ENCODE measurements at places on chromosomes 5 and 9.
A peak's percentile ranks its signal among the peaks of the same experiment; 100 is the strongest.

- no peak for DNase-seq
Measured at GRCh38 chr5:176133877-176134276, 104.3 kb upstream of the SIMC1 start.

DNA sequence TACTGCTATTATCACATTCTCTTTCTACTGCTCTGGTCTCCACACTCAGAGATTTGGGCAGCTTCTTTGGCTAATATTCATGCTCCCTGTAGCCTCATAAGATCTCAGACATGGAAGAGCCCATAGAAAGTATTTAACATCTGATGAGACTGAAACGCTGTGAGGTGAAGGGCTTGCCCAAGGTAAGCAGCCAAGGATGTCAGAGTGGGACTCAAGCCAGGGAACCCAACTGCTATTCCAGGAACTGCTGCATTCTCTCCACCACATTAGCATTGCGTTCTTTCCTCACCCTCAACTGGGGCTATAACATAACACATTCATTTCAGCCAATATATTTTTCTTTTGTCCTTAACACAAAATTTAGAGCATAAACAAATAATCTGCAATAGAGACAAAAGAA lies 3.8 kb downstream of the ADRB2 start:
- no peak for DNase-seq

DNA sequence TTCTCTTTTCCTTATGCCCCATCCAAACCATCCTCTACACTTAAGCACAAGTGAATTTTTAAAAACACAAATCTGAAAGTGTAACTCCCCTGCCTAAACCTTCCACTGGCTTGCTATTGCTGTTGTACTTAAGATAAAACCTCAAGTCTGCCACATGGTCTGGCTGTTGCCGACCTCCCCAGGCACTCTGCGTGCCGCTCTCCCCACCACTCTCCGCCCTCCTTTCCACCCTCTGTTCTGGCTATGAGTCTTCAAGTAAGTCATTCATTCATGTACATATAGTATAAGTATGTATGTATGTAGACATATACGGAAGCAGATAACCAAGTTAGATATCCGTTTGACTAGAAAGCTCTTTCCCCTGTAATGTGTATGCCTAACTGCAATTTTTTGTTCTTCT lies 94.7 kb upstream of the ANKRD55 start:
- peak; percentile 76 for DNase-seq

GRCh38 chr9:88927510-88927909 lies 63.8 kb upstream of the S1PR3 start:
- DNase-seq, result no peak

- no peak for DNase-seq
Measured at GRCh38 chr5:52560366-52560765, 227.3 kb upstream of the ITGA1 start.

DNA sequence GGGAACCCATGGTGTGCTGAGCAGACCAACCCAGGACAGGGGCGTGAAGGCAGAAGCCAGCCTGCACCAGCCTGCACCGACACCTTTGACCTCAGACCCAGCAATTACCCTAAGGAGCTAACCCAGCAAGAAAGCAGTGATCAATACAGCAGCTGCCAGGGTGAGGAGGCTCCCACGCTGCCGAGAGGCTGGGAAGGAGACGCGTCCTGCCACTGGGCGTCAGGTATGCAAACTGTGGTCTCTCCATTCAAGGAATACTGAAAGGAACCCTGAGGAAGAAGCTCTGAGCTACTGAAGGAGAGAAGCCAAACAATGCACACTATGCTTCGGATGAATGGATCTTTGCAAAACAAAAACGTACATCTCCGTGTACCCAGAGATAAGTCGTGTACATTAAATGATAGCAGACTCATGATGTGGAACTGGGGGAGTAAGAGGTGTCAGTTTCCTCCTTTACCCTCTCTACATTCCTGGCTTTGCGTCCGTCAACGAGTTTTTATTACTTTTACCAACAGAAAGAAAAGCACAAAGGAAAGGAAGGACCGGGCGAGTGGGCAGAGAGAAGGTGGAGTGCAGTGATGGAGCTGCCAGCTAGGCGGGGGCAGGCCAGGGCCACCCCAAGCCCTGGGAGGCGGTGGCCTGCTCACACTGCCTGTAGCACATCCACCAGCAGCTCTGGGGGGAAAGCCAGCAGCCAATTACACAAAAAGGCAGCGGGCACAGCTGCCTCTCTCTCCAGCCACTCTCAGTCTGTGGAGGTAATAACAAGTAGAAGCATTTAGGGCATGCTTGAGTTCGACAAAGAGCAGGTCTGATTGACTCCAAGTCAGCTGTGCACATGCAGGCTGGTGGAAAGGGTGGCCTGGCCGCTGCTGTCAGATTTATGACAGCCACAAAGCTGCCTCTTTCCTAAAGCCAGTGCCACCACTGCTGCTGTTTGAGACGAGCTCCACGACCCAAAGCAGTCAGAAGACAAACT lies 29.3 kb downstream of the RASGEF1C start:
- no peak for DNase-seq

GRCh38 chr9:105064248-105065097 lies 136.5 kb upstream of the ABCA1 start:
- no peak for DNase-seq

DNA sequence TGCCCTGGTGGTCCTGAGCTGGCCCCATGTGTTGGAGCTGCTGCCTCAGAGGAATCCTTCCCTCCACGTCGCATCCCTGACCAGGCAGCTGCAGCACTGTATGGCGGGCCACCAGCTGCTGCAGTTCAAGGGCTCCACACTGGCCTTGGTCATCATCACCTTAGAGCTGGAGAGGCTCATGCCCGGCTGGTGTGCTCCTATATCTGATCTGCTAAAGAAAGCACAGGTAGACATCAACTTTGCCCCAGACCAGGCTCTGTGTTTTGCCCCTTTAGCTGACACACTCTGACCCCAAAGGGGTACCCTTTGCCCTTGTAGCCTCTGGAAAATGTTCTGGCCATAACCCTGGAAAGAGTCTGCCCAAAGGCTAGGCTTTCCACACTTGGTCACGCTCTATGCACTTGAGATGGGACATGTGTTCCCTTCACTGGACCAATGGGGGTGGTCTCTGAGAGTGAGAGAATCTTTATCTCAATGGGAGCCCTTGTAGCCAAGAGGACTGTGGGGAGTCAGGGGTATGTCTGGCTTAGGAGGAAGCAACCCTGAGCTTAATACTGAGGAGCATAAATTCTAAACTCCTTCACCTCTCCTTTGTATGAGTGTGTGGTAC lies 4.8 kb downstream of the CCNI2 start:
- DNase-seq, result peak; percentile 56

DNA sequence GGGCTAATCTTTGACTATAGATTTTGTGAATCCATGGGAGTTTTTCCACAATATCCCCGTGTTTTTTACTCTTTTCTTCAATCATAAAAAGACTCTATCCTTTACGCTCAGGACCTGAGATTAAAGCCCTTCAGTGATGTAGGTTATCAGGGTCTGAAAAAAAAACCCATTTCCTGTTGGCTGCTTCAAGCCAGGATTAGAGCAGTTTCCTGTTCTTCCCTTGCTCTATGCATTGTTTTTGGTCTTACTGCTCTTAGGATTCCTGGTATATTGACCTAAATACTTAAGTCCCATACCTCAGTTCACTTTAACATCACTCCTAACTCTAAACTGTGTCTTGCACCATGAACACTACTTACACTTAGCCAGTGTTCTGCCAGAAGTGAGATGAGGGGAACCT lies 319.3 kb upstream of the CHD1 start:
- DNase-seq, result no peak

DNA sequence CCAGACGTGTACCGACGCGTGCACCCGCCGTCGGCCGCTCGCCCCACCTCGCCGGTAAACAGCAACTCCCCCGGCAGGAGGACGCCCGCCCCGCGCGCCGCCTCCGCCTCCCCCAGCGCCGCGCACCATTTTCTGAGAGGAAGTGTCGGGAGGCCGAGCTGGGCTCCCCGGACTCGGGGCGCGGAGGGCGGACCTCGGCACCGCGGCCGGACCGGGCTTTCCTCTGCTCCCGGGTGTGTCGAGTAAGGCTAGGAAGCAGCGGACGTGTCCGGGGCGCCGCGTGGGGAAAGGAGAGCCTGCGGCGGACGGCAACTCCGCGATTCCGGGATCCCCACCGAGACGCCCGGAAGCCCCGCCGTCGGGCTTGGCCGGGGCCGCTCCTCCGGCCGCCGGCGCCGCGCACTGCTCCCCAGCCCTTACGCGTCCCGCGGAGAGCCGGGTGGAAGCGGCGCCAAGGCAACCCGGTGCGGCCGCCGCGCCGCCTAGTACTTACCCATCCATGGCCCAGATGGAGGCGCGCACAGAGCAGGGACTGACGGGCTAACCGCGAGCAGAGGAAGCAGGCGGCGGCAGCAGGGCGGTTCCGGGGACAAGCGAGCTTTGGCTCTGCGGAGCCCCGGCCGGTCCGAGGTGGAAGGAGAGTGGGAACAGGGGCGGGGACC lies at the start of gene PTBP3:
Gene PTBP3, minus strand, starts transcription at position 643 of the 662 bp plus-strand sequence. CDS start 35,754 bp downstream, outside the sequence.
- DNase-seq, result peak; percentile 90

- DNase-seq, result no peak
Measured at GRCh38 chr9:129394886-129395279, 216.8 kb upstream of the IER5L start.

GRCh38 chr9:127814619-127815511 lies 12.2 kb downstream of the FPGS start:
- DNase-seq, result no peak

- DNase-seq, result no peak
Measured at GRCh38 chr5:153267506-153267905, 223.0 kb upstream of the GRIA1 start.

DNA sequence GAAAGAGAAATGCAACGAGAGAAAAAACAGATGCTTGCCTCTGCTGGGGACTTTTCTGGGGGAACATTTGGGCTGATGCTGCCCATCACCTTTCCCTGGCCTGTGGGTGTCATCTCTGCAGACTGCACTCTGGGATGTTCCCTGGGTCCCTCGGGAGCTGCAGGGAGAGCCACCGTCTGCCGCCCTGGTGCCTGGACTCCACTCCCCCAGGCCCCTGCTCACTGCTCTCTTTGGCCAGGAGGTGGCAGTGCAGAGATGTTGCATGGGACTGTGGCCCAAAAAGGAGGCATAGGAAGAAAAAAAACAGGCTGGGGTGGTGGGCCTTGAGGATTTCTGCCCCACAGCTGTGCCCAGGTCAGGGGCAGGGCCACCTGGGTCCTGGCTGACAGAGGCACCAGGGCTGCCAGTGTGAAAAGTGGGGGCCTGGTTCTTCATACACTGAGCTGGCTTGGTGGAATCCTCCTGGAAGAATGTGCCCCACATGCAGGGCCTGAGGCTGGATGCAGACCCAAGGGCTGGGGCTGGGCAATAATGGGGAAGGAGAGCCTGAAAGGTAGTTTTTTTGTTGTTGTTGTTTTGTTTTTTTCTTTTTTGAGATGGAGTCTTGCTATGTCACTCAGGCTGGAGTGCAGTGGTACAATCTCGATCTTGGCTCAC lies 353.6 kb downstream of the SLIT3 start:
- peak; percentile 66 for DNase-seq

- DNase-seq, result no peak
Measured at GRCh38 chr5:9354336-9355081, 191.4 kb downstream of the SEMA5A start.

DNA sequence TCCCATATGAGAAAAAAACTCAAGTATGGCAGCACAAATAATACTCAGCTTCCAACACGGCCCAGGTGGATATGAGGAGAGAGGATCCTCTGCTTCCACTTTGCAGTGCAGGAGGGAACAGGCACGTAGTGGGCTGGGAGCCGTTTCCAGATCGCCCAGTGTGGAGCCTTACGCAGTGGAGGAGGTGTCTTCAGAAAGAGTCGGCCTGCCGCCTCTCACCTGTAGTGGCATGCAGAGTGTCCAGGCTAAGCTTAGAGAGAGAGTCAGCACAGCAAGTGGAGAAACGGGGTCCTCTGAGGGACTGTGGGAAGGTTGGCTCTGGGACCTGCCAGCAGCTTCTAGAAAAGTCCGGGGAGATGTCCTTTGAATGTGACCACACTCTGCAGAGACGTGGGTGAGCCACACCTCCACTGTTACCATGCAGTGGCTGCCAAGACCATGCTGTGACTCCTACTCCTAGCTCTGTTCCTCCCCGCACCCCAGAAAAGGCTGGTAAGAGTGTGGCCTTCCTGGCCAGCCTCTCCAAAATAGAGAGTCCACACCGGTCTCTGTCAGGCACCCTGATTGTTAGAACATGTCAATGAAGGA lies 3.5 kb upstream of the SEMA4D start:
- DNase-seq, result no peak

DNA sequence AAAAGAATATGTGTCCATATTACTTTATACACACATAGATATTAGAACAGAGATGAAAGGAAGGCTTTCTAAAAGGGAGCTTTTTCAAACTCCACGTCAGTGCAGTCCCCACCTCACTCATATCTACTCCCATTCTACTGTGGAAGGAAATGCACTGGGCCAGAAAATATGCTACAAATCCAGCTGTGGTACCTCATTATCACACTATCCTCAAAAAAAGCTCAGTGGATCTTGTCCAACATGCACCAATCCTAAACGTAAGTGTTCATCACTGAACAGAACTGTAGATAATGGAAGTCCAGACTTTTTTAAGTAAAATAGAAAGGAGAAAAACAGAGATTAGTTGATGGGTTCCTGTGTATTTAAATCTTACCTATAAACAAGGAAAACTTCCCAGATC lies 27.9 kb downstream of the TRPM6 start:
- DNase-seq, result no peak

DNA sequence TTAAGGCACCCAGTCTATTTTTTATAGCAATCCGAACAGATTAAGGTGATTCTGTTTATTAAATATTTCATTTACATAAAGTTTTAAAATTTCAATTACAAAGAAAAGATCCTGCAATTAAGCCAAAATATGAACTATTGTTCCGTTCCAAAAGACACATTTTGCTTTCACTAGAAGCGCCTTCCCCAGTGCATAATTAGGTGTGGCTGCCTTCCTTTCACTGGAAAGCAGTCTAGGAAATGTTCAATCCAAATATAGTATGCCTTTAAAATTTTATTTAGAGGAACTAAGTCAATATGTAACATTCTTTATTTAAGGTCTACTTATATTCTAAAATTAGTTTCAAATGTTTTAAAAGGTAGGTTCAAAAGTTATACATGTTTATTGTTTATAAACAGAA lies 7.6 kb downstream of the CTNNAL1 start:
- DNase-seq, result no peak

GRCh38 chr5:146447734-146448380 lies 724 bp downstream of the TCERG1 start:
- DNase-seq, result peak; percentile 67

DNA sequence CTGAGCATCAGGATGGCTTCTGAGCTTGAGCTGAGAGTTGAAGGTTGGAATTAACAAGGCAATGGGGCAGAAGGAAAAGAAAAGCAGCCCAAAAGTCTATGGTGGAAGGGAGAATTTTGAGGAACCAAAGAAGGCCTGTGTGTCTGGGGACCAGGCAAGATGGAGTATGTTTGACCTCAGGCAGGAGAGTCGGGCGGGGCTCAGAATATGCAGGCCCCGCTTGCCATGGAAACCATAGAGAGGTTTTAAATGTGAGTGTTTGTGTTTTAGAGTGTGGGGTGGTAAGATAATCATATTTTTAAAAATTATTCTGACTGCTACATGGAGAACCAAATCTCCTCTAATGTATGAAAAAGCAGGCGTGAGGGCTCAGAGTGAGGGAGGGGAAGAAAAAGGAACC lies 174.0 kb upstream of the PPP2R2B start:
- no peak for DNase-seq
